ENCODE measurements at places on chromosomes 1 and 21.

GRCh38 chr1:208240662-208241355, 3.4 kb downstream of the PLXNA2 start:
- no peak for DNase-seq

DNA sequence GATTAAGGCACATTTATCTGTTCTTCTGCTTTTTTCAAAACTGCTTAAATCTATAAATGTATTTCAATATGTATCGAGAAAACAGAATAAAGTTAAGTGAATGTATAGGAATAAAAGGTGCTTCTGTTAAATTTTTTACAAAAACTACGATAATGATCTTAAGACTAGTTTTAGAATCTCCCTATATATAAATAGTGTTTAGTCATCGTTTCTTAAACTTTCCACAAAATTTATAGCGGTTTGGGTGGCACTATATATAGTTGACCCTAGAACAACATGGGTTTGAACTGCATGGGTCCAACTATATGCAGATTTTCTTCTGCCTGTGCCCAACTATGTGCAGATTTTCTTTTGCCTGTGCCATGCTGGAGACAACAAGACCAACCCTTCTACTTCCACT, 125.7 kb downstream of the CRB1 start:
- DNase-seq = no peak

- no peak for DNase-seq
Measured at GRCh38 chr1:184289825-184290550, 96.8 kb upstream of the C1orf21 start.

GRCh38 chr1:226489718-226490425, 58.7 kb upstream of the STUM start:
- no peak for DNase-seq

DNA sequence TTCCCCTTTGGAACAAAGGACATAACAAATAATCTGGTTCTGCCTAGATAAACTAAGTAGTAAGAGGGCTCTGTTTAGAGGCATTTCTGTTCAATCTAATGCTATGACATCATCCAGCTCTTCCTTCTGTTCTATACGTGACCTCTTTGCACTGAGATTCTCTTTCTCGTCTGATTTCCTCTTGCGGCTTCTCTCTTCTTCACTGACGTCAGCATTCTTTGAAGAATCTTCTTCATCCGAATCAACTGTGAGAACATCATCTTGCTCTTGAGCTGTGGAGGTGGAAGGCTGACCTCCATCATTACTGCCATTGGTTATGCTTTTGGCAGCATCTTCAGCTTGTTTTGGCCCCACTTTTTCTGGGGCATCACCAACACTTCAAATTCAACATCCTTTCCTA, 130.4 kb downstream of the HS2ST1 start:
- DNase-seq = no peak

- no peak for DNase-seq
Measured at GRCh38 chr21:24903994-24904635, 703.2 kb downstream of the MRPL39 start.

DNA sequence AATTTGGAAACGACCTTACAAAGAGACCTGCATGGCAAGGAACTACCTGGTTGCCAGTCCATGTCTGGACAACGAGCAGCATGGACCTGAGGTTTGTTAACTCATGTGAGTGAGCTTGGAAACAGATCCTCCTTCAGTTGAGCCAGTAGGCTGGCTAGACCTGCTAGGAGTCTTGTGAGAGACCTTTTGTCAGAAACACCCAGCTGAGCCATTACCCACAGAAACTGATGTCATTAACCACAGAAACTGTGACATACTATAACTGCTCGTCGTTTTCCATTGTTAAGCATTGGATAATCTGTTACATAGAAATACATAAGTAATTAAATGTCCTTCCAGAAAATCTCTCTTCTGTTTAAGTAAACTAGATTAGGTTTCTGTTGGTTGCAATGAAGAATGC, 211.1 kb upstream of the C21orf91 start:
- DNase-seq = no peak

DNA sequence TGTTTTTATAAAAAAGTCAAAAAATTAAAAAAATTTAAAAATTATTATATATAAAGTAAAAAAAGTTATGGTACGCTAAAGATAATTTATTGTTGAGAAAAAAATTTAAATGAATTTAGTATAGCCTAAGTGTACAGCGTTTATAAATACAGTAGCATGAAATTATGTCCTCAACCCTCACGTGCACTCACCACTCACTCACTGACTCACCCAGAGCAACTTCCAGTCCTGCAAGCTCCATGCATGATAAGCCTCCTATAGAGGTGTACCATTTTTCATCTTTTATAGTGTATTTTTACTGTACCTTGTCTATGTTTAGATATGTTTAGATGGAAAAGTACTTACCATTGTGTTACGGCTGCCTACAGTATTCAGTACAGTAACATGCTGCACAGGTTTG, 5.1 kb downstream of the DISC1 start:
- DNase-seq = no peak

GRCh38 chr1:158998781-158999161, 10.9 kb upstream of the IFI16 start:
- DNase-seq = peak; percentile 16

GRCh38 chr1:59819566-59820438, 5.1 kb downstream of the HOOK1 start:
- DNase-seq = no peak

DNA sequence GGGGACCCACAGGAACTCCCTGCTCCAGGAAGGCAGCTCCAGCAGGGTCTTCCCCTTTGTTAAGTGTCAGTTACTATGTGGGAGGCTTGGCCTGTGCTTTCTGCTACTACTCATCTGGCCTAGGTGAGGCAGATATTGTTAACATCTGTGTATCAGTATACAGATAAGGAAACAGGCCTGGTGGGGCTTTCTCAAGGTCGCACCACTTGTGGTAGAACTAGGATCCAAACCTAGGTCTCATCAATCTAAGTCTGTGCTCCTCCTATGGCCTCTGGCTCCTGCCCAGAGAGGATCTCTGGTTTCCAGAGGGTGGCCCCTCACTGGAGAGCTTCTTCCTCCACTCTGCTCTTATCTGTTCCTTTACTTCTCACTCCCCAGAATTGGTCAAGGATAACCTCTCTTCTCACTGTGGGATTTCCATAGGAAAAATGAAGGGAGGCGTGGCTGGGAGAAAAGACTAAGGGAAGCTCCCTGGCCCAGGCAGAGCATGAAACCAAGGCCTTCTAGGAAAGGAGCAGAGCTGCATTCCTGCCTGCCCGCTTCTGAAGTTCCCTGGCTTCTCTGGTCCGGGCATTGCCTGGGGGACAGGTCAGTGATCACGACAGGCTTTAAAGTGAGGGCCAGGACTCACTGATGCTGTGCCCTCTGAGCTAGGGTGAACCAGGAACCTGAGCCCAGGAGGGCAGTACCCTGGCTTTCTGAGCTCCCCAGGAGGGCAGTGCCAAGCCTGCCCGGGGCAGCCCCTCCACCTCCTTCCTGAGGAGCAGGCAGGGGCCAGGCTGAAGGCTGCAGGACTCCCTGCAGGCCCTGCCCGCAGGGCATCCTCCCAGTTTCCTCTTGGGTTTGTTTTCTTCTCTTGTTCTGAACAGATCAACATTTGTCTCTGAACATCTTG, 5.8 kb downstream of the KCNC4 start:
- DNase-seq = no peak

- DNase-seq = no peak
Measured at GRCh38 chr1:232283864-232284263, 346.1 kb downstream of the SIPA1L2 start.

DNA sequence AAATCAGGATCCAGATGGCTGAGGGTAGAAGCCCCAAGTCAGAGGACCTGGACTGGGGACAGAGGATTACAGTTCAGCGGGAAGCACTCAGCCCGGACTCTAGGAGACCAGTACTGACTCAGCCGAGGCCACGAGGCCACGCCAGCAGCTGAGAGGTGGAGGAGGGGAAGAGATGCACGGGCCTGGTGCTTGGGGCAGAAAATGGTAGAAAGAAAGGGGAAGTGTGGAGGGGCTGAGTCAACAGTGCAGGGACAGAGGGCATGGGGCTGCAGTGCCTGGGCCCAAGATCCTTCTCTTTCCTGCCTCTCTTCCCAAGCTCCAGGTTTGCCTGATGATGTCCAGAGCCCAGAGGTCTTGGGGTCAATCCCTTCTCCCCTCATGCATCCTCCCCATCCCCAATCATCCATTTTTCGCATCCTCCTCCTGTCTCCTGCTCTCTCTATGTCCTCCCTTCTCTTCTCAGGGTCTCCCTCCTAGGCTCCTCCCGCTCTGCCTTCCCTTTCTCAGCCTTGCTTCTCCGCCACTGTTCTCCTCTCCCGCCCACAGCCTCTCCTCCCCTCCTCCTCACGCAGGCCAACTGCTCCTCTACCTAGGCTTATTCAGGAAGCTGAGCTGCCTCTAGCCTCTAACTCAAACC, 7.7 kb downstream of the ARHGEF2 start:
- DNase-seq = peak; percentile 79

GRCh38 chr1:220808345-220809186, 21.9 kb downstream of the MTARC1 start:
- DNase-seq = no peak

GRCh38 chr21:46500224-46500861, 41.7 kb downstream of the DIP2A start:
- DNase-seq = no peak

DNA sequence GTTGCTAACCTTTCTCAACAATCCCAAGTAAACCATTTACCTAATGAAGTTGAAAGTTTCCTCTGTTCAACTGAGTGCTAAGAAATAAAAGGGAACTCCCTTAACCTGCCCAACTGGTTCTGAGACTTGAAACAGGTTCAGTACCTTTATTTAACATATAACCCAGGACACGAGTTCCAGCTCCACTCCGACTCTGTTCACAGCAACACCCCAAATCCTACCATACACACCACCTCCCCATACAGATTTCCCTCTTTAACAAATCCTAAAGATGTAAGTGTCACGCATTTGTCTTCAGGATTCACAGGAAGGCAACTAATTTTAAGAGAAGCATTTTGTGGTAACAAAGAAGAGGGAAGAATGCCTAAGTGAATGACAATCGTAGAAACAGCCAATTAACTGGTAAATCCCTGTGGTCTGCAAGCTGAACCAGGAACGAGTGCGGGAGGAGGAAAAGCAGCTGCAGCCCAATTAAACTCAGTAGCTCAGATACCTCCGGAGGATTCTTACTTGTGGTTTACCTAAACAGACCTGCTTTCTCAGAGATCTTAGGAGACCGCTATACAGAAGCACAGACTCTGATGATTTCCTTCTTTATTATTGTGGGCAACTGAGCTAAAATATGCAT, 134.5 kb upstream of the MAGI3 start:
- no peak for DNase-seq

GRCh38 chr1:5756434-5757186, 235.6 kb downstream of the NPHP4 start:
- DNase-seq = no peak

DNA sequence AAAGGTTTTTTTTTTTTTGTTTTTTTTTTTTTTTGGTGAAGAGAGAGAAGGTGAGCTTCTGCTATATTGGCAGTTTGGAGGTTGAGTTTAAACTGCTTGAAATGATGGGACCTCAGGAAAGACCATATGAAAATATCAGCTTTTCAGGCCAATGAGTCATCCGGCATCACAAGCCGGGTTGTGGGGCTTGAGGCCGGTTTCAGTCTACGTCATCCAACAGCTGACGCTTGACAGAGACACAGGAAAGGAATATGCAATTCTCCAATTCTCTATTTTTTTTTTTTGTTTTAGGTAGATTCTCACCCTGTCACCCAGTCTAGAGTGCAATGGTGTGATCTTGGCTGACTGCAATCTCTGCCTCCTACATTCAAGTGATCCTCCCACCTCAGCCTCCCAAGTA, 52.4 kb downstream of the KCNJ6 start:
- DNase-seq = no peak

DNA sequence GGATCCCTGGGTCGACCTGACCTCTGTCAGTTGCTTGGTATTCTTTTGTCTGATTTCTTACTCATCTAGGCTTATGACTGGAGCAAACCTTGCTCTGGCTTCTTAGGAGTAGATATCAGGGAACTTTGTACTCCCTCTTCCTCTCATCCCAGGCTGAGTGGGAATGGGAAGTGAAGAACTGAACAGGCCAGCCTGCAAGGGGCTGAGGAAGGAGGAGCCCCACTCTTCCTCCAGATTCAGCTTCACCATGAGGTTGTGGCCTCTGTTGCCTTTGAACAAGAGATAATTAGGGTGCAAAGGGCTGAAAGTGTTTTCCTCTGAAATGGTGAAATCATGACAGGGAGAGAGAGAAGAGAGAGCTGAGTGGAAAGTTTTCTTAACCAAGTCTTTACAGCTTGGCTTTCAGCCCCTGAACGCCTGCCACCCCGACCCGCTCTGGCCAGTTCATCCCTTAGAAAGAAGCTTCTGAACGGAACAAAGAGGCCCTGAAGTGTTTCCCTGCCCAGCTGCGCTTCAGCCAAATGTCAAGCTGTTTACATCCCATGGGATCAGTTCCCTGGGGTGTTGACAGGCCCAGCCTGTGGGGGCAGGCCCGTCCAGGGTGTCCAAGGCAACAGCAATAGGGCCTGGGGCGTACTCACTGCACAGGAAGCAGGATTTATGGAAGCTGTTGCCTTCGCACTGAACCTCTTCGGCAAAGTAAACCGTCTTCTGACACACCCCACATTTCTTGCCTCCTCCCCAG, 11.2 kb downstream of the CSRP1 start:
- no peak for DNase-seq

- DNase-seq = no peak
Measured at GRCh38 chr1:29428997-29429396, 192.7 kb downstream of the PTPRU start.

DNA sequence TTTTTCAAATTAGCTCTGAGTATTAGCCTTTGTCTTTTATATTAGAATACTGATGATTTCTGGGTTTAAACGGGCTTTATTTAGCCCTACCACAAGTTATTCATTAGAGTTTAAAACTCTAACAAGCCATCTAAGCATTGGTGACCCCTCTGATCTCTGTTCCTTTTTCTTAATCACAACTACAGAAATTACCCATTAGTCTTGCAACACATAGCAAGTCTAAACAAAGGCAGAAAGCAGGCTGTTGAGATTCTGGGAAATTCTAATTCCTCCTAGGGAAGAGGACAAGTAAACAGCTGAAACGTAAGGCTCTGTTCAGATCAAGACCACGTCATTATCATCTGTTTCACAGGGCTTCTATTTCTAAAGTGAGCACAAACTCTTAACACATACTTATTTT, 491.2 kb upstream of the ZRANB2 start:
- DNase-seq = no peak

DNA sequence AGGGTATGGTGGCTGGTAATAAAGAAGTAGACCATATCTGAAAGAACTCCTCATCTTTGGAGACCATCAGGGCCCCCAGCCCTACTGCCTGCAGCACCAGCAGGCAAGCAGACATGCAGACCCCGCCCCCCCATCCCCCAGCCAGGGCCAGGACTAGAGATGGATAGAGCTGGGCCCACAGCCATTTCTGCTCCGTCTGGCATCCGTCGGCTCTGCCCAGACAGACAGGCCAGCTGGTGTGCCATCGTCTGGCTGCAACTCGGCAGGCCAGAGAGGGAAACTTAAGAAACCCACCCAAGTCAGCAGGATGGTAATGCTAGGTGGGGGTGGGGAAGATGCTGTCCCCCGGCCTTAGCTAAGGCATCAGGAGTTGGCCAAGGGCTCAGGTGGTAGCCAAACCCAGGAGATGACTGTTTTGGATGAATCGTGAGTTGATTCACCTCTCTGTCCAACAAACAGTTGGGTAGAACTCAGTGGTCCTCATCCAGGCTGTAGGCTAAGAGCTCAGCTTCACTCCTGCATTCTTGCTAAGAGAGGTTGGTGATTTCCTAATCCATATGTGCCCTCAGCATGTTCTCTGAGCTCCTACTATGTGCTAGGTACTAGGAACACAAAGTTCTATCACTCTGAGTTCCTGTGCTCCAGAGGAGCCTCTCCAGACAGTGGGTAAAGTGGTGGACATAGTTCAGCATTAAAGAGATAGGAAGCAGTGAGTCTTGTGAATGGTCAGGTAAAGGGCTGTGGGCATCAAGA, 23.2 kb upstream of the TMEM222 start:
- DNase-seq = no peak

GRCh38 chr1:167455786-167456446, 62.4 kb downstream of the CD247 start:
- DNase-seq = no peak

All from GM12892 (cell line).